ENCODE measurements at places on chromosomes 12 and 14.
A peak's percentile ranks its signal among the peaks of the same experiment; 100 is the strongest.

GRCh38 chr14:64806202-64806861 is 73.4 kb downstream of the SPTB start:
- DNase-seq: peak; percentile 67

DNA sequence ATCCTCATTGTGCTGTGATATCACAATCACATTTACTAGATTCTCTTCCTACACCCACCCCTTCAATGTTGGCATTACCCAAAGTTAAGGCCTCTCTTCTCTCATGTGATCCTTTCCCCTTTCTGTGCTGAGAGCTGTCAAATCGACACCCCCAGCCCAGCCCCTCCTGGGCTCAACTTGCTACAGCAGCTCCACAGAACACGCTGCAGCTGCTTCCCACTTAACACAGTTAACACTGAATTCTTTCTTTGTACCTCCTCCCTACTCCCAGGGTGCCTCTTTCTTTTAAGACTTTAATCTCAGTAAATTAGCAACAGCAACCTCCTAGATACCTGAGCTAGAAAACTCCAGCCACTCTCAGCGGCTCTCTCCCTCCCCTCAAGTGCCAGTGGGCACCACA is 17.8 kb downstream of the SPTB start:
- DNase-seq: no peak

DNA sequence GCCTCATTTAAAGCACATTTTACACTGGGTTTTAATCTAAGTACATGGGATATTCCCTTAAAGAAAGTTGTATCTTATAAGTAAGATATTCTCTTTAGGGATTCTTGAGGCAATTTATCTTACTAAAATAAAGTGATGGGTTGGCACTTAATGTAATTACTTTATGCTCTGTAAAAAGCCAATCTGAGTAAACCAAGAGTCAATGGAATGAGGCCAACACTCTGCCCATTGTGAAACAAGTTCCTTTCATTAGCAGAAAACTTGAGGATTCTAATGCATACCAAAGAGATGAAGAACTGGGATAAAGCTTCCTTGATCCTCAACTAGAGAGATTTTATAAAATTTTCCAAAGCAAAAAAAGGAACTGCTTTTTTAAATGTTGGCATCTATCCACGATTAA is 121.2 kb downstream of the METTL25 start:
- DNase-seq: no peak

- no peak for DNase-seq
These were observed 1.5 kb downstream of the ATP2B1 start for GRCh38 chr12:89706986-89707702.

GRCh38 chr12:103557628-103558010 is 29.5 kb upstream of the STAB2 start:
- DNase-seq: no peak

GRCh38 chr12:11812241-11812585 is 162.7 kb downstream of the ETV6 start:
- no peak for DNase-seq

DNA sequence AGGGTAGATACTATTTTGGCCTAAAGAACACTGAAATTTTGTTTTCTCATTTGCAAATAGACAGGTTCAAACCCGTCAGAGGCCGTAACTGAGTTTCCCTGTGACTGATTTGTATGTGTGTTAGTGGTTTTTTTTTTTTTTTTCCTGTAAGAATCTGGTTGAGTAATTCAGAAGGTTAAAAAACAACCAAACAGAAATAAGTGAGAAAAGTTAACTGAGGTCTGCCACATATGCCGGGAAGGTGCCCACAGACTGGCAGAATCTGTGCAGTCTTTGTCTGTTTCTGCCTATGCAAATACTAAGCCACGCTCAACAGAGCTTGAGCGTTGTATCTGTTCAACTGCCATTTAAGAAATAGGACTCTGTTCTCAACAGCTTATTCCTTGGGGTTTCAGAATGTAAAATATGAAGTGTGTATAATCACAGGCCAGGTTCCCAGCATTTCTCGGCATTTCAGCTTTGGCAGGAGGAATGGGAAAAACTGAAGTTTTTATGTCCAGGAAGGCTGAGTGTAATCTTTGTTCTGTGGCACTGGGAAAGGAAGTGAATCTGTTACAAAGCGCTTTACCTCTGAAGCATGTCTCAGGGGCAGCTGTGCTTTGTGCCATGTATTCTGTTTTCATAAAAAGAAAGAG is 181.9 kb downstream of the PRKCH start:
- no peak for DNase-seq

DNA sequence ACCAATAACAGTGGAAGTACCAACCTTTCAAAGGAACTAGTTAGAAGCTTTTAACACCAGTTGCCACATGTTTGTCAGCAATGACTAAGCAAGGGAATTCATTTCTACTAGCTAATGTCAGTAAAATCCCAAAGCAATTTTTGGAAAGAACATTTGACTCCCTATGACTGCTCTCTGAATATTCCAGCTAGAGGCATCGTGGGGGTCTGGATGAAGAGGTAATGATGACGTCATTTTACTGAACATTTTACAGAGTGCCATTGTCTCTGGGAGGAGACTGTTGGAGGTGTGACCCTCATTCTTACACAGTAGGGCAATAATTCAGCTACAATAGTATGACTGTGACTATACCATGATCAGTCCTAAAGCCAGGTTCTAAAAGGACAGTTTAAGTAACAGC is 204.8 kb downstream of the ITPR2 start:
- DNase-seq: no peak

DNA sequence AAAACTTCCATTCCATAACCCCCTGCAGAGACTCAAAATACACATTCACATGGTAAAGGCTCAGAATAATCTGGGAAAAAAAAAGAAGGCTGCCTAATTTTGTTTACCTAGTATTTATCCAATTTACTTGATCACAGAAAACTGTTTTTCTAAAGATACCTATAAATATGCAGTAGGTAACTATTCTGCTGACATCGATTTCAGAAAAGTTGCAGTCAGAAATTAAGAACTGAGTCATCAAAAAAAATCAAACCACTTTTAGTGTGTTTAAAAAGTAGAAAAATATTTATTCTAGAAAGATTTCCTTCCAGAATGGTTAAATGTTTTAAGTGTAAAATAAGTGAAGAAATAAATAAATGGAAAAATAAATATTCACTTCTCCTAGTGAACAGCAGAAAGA is 254.5 kb upstream of the CAND1 start:
- no peak for DNase-seq

- no peak for DNase-seq
These were observed 33.7 kb downstream of the CKB start for GRCh38 chr14:103488960-103489359.

GRCh38 chr12:116015525-116015924 is 262.0 kb downstream of the MED13L start:
- DNase-seq: no peak

GRCh38 chr12:65668981-65669695 is 155.1 kb upstream of the HMGA2 start:
- no peak for DNase-seq

All from 8988T (cell line).